PC-9 (cell line): ENCODE measurements at places on chromosomes 12 and 14.

DNA sequence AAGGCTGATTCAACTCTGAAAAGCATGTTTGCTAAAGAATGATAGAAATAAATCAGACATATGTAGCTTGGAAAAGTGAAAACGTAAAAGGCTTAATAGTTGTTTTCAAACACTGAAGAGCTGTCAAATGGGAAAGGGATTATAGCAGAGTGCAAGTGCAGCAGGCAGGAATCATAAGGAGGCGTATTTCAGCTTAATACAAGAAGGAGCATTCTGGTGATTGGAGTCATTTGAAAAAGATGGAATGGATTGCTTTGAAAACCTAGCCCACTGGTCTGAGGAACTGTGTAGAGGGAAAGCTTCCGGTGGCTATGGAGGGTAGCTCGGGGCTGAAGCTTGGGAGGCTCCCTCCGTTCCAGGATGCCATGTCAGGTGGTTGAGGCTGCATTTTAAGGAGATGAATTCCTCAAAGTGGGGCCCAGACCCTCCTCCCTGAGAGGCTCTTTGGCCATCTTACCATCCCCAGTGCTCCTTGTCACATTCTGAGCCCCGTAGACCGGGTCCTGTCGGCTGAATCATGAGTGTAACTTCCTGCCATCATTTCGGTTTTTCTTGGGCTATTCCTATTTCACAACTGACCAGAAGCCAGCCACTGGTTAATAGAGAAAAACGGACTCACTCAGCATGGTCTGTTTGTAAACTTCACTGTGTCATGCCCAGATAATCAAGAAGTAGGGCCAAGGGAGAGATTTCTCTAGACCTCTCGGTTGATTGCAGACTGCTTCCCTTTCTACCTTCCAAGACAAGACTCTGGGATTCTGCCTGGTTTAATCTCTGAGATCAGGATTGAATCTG is 6.5 kb downstream of the WNT5B start:
- no peak for DNase-seq

DNA sequence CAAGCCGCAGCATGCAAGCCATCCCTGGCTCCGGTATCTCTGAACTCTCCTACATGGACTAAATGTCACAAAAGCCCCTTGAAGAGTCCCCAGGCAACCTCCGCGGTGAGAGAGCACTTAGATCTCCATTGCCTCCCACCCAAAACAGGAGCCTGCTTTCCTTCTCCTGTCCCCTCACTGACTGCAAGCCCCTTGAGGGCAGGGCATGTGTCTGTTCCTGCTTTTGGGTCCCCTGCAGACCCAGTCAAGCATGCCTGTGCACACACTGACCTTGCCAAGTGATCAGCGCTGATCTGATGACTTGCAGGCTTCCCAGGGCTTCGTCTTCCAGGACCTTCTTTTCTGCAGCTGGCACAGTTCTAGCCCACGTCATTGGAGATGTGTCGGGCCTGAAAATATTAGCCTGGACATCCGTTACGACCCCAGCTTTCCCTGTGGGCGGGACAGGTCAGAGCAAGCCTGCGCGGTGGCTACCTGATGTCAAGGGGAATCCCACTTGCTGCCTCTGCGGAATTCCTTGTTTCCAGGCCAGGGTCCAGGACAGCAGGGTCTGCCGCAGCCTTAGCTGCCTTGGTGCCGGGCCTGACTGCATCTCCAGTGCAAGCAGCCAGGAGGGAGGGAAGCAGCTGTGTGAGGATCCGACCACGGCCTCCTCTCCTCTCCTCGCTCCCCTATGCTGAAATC is 92.5 kb downstream of the FBXL14 start:
- DNase-seq: no peak

- DNase-seq: no peak
Measured at GRCh38 chr12:19190292-19191031, 60.9 kb downstream of the PLEKHA5 start.

GRCh38 chr12:28242129-28242495 is 51.9 kb downstream of the CCDC91 start:
- no peak for DNase-seq

GRCh38 chr12:114450515-114451300 is 44.8 kb upstream of the TBX5 start:
- no peak for DNase-seq

DNA sequence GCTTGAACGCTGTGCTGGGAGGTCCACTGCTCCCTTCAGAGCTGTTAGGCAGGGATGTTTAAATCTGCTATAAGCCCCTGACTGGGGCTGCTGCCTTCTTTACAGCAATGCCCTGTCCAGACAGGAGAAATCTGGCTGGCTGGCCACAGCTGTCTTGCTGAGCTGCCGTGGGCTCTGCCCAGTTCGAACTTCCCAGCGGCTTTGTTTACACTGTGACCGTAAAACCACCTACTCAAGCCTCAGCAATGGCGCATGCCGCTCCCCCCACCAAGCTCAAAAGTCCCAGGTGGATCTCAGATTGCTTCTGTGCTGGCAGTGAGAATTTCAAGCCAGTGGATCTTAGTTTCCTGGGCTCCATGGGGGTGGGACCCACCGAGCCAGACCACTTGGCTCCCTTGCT is 35.8 kb downstream of the CKAP4 start:
- peak; percentile 26 for DNase-seq

DNA sequence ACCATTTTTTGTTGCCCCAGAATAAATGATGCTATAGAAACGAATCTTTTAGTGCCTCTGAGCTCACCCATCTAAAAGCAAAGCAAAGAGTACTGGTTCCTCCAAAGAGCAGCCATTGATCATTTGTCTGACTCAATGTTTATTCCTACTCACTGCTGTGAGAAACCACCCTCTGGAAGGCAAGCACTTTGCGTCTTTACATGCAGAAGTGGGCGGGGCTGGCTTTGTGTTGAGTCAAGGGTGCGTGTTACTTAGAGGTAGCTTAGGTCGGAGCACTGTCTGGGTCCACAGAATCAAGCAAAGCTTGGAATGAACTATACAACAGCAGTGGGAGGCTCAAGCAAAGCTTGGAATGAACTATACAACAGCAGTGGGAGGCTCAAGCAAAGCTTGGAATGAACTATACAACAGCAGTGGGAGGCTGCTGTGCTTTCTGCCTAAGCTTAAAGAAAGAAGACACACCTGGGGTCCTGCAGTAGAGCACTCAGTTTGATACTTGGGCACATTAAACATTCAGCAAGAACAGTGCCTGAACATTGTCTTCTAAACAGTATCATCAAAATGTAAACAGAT is 77.2 kb upstream of the PRICKLE1 start:
- no peak for DNase-seq

DNA sequence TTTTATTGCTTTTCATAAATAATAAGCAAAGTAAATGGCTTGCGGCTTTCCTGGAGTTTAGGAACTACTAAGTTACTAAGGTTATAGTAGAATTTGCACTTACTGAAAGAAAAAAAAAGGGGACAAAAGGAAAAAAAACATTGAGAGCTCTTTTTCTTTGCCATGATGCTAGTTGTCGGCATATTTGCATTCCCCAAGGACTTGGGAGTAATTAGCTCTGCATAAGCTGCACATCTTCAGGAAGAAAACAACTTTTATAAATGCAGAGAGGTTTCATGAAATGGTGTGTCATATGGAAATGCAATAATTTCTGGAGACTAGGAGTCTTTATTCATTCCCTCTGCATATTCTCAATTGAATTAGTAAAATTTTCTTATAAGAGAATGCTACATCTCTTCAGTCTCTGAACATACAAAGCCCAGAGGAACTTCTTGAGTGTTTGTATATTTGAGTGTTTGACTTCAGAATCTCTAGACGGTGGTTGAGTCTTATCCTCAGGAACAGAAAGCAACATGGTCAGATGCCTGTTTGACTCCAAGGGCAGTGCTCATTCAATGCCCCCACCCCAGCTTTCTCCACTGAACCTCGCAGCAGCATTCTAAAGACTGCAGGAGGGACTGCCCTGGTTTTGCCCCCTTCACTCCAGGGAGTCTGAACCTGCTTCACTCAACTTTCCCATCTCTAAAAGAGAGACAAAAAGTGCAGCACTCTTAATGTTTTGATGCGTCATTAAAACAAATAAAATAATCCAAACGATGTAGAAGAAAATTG is 158.9 kb upstream of the EEA1 start:
- no peak for DNase-seq

DNA sequence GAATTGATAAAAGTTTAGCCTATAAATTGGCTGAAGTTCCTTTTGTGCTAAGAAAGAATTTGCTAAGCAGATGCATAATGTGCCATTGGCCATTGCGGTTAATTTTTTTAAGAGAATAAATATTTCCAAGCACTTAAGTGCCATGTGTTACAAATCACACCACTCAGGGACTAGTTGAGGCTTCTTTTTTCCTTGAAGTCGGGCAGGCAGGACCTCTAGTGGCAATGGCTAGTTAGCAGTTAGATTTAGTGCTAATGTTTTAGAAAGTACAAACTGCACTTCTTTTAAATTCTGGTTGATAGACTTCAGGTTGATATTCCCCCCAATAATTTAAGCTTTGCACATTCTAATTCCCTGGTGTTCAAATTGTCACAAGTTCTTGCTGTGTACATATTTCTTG is 294.3 kb downstream of the APAF1 start:
- DNase-seq: no peak

- peak; percentile 5 for DNase-seq
Measured at GRCh38 chr12:8554451-8555195, 13.9 kb upstream of the CLEC4E start.
